BE2C (cell line): ENCODE measurements at places on chromosomes 6 and 20.

- DNase-seq: no peak
These were observed 78.0 kb upstream of the SMIM8 start for GRCh38 chr6:87244380-87244779.

DNA sequence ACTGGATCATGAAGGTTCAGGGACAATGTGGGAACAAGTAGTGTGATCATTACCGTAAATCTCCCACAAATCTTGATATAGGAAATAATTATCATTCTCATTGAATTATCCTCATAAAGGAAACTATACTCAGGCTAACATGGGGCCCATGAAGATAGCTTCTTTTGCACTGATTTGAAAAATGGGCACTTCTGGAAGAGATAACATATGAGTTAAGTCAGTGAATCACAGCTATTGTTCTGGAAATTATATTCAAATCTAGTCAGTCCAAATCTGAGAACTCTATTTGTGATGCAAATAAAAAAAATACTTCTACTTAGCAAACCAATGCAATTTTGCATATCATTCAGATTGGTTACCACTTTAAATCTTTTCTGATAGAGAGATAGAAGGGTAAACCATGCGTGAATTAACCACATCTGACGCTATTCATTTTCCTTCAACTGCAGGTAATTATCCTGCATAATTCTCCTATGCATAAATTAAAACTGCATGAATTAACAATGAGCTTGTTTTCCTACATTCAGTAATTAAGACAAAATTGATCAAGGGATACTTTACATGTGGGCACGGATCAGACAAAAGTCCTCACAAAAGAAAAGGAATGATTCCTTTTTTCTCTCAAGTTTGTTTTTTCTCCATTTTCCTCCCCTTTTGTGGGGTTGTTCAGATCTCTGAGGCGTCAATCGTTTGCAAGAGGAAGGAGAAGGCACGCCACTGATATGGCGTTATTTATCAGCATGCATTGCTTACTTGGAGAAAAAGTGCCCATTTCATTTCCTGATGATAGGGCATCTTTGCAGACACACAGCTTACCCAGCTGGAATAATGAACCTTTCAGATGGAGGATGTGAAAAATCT lies 36.4 kb downstream of the RIPOR2 start:
- no peak for DNase-seq

GRCh38 chr20:8913456-8913855 lies 155.4 kb upstream of the PLCB4 start:
- no peak for DNase-seq

GRCh38 chr6:67535946-67536345 lies 1099.1 kb upstream of the ADGRB3 start:
- no peak for DNase-seq

DNA sequence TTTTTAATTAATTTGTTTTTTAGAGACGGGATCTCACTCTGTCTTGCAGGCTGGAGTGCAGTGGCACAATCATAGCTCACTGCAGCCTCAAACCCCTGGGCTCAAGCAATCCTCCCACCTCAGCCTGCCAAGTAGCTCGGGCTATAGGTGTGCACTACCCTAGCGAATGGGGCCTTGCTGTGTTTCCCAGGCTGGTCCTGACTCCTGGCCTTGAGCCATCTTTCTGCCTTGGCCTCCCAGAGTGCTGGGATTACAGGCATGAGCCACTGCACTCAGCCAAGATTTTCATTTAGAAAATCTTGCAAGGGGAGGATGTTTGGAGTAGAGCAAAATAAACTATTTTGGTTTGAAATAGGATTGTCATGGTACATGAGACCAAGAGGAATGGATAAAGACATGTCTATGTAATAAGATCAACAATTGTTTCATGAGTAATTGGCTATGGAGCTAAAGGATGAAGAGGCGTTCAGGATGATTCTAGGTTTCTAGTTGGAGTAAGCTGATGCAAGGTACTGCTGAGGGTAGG lies 237.8 kb downstream of the UST start:
- DNase-seq: no peak

GRCh38 chr6:130632277-130632676 lies 194.9 kb upstream of the SMLR1 start:
- no peak for DNase-seq

- no peak for DNase-seq
These were observed 55.1 kb downstream of the MYLK4 start for GRCh38 chr6:2695454-2696095.

- no peak for DNase-seq
These were observed 23.0 kb downstream of the CARMIL1 start for GRCh38 chr6:25302151-25302550.

GRCh38 chr6:15481390-15482291 lies 181.2 kb downstream of the DTNBP1 start:
- peak; percentile 36 for DNase-seq

DNA sequence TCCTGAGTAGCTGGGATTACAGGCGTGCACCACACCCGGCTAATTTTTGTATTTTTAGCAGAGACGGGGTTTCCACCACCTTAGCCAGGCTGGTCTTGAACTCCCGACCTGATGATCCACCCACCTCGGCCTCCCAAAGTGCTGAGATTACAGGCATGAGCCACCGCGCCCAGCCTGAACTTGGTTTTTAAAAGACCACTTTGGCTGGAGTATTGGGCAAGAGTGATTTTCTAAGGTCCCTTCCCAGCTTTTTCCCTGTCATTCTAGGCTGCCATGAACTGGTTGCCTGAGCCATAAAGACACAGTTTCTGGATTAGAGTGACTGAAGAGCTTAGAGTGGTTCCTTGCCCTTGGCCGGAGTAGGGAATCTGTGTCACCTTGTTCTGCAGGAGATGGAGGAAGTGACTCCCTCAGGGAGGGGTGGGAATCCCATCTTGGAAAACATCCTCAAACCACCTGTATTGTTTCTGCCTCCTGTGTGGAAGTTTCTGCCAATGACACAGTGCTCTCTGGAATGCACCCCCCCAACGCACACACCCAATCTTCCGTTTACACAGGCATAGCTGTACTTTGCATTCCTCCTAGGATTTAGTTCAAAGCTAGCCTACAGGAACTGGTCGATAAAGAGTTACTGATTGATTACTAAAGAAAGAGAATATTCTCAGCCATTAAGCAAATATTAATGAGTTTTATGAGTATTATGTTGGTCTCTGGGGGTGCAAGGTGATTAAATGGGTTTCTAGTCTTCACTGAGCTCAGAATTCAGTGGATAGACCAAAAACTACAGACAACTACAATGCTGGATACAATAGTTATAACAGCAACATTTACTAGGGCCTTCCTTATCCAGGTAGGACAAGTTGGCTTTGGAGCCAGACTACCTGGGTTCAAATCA lies 18.2 kb downstream of the BCL2L1 start:
- no peak for DNase-seq

GRCh38 chr6:97215157-97215769 lies 67.8 kb downstream of the MMS22L start:
- DNase-seq: peak; percentile 60

- DNase-seq: no peak
These were observed 291.9 kb upstream of the SGK1 start for GRCh38 chr6:134609716-134610261.

DNA sequence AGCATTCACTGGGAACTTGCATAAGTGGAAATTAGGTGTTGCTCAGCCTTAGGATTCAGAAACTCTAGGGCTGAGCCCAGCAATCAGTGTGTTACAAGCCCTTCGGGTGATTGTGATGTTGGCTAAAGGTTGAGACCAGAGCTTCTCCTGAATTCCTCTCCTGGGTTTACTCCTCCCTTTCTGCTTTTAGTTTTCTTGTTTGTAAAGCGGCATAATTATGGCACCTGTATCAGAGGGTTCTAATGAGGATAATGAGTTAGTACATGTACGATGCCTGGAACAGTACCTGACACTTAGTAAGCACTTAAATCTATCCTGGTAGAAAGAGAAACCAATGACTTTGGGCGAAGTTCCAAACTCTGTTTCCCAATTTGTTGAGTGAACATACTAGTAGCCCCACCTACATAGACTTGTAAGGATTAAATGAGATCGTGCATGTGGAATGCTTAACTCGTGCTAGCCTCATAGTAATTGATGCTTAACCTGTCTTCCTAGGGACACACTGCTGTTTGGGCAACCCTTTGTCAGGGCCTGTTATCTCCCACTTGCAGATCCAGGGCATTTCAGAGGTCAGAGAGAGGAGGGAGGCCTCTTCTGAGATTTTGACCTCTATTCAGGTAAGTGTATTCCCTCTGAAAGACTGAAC lies 932 bp upstream of the EZR start:
- DNase-seq: no peak

DNA sequence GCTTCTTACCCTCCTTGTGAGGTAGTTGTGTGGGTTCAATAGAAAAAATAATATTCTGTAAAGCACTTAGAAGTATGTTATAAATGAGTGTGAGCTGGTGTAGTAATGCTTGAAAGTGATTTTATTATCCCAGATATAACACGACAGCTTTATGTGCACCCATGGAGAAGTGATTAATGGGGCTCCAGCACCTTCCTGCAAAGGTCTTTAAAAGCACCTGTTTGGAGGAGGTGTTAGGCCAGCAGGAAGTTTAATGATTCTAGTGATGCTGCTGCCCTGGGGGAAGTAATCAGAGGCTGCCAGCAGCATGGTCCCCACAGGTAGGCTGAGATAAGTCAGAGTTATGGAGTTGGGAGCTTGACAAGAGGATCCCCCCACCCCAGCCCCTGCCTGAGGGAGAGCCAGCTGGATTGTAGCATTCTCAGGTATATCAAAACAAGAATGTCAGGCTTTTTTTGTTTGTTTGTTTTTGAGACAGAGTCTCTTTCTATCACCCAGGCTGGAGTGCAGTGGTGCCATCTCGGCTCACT lies 166.3 kb downstream of the PHACTR1 start:
- DNase-seq: no peak

DNA sequence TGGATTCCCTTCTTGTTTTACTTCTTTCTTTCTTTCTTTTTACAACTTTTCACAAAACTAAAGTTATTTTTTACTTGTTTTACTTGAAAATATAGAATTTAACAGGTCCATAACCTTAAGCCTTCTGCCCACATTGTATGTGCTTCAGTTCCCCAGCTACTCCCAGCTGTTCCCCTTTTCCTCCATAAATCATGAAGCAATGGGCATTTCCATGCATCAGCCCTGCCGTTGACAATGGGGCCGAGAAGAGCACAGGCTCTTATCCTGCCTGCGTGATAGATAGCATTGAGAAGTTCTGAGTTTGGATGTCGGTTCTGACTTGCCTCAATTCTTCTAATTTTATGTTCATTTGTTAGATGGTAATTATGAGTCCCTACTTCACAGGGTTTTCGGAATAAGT lies 583.8 kb downstream of the CDH26 start:
- DNase-seq: no peak

DNA sequence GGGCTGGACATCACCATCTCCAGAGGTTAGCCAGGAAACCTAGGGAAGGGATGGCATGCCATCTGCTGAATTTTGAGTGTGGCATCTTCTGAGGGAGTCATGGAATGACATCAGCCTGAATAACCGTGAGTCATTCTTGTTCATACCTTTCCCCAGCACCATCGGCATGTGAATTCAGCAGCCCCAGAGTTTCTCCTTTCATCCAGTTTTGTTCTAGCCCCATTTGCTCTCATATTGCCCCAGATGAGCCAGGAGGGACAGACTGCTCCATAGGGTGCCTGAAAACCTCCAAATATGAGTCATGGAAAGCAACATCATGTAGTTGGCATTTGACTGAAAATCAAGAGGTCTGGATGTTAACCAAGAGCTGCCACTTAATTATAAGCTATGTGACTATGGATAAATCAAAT lies 219.2 kb upstream of the SGK1 start:
- no peak for DNase-seq

DNA sequence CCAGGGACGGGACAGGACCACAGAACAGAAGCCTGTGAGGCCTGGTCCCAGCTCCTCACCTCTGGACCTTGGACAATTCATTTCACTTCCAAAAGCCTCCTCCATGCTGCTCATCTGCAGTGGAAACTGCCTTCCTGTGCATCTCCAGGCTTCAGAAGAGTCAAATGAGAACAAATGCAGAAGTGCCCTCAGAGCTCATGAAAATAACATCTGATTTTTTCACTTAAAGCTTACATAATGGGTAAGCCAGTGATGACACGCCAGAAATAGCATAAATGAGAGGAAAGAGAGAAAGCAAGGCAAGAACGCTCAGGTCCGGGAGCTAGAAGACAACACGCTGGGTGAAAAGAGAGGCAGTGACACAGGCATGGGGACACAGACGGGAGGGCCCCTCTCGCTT lies 7.9 kb downstream of the CNKSR3 start:
- no peak for DNase-seq

GRCh38 chr20:38779247-38780097 lies 26.0 kb upstream of the PPP1R16B start:
- DNase-seq: no peak

GRCh38 chr20:3787324-3788014 lies 929 bp upstream of the CENPB start:
- DNase-seq: no peak

- no peak for DNase-seq
These were observed 91.2 kb downstream of the JPH2 start for GRCh38 chr20:44095831-44096230.

DNA sequence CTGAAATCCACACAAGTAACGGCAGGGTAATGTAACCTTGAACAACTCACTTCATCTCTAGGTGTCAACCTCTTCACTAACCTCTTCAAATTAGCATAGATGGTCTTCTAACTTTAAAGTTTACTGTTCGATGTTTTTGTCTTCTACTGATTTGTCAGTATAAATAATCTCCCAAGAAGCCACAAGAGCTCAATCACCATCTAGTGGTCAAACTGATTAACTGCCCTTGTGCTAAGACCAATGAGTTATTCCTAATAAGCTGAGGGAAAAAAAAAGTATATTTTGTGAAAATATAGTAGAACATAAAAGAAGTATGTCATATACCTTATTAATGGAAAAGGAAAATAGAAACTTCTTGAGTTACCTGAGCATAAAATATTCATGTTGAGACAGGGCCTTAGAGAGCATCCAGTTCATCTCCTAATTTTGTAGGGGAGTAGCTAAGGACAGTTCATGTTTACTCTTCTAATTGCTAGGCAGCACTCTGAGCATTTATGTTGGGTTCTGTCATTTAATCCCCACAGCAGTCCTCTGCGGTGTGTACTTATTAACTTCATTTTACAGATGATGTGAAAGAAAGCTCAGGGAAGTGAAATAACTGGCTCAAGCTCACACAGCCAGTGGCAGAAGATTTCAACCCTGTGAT lies 317.1 kb downstream of the ESR1 start:
- no peak for DNase-seq

DNA sequence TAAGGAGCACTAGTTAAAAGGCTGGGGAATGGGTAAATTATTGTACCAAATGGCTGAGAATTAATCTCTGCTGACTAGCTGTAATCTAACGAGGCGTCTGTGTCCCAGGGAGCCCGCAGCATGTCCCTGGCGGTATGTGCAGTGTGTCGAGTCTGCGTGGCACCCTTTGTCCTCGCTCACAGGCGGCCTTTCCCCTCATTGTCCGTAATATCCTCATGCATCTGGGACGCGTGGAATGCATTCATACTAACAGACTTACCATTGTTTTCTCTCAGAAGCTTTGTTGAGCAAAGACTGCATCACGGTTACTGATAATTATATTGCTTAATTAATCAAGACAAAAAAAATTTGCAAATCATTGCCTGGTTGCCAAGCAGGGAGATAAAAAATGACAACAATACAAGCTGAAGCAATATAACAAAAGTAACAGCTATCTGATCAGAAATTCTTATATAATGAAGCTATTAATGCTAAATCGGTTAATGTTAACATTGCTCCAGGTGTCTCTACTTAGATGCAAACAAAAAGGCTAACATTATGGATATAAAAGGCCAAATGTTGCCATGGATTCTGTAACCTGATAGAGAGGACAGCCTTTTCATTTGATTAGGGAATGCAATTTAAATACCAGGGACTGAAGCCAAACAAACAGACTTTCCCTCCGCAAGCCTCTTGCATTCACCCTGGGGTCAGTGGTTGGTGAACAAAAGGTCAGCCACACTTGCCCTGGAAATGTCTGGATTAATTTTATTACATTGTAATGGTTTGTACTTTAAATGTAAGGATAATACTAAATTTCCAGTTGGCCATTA lies 124.8 kb downstream of the INSM1 start:
- peak; percentile 62 for DNase-seq
